Fibroblast of mammary gland (primary cell): ENCODE measurements at places on chromosomes 4 and X.
A peak's percentile ranks its signal among the peaks of the same experiment; 100 is the strongest.

DNA sequence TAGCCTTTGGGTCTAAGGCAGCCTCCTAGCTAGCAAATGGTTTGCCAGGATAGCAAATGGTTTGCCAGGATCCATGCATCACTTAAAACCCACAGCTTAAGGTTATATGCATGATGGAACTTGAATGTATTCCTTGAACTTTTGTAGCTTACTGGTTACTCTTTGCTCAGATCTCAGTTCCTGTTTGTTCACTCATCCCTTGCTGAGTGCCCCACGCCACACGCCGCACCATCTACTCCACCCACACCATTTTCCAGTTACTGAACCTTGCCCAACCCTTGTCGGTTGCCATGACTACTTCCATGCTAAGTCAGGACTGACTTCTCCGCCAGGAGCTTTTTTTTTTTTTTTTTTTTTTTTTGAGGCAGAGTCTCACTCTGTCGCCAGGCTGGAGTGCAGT lies 29.5 kb upstream of the XIAP start:
- peak; percentile 73 for DNase-seq

GRCh38 chrX:153974003-153974725 lies 1.6 kb downstream of the TMEM187 start:
- no peak for DNase-seq

- DNase-seq = no peak
Observed at GRCh38 chr4:181601103-181601502, 642.1 kb upstream of the TENM3 start.

GRCh38 chr4:184587701-184588100 lies 61.5 kb downstream of the CASP3 start:
- DNase-seq = no peak

- DNase-seq = no peak
Observed at GRCh38 chr4:173397604-173398003, 1.3 kb downstream of the SCRG1 start.

DNA sequence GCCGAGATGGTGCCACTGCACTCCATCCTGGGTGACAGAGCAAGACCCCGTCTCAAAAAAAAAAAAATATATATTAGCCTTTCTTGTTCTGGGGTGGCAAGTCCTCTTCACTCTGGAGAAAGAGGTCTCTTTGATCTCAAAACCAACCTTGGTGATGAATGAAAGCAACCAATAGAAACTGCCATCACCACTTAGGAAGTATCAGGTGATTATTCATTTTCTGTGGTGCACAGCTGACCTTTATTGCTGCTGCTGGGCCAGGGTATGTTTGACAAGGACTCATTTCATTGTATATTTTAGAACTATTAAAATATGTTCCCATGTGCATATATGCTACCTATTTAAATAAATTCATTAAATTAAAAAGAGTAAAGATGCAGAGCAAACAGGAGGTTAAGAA lies 76.0 kb upstream of the KIT start:
- no peak for DNase-seq

DNA sequence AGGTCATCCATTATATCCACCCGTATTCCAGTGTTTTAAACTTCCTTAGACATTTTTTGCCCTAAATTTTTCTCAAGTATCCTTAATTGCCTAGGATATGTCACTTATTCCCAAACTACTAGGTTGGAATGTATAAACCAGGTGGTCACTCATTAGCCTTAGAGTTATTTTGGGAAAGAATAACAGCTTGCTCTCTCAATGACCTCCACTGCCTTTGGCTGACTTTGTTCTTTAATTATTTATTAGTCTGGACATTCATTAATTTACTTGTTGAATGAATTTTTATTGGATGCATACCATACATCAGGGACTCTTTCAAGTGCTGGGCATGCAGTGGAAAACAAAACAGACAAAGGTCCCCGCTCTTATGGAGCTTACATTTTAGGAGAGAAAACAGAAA lies 609.3 kb upstream of the IGFBP7 start:
- DNase-seq = no peak

DNA sequence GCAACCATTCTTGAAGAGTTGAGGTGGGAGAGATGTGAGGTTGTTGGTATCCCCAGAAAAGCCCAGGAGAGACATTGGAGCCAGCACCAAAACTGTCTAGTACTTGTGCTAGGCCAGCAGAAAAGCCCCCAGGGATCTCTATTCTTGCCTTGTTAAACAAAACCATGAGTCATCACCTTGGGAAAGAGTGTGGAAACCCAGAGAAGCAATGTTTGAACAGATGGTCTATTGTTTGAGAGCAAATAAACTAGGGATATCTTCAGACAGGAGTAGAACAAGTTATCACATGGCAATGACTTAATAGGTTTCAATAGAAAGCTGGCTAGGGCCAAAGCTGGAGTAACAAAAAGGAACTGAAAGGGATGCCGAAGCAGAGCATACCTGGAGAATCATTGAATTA lies 195.7 kb upstream of the CASK start:
- DNase-seq = peak; percentile 73

DNA sequence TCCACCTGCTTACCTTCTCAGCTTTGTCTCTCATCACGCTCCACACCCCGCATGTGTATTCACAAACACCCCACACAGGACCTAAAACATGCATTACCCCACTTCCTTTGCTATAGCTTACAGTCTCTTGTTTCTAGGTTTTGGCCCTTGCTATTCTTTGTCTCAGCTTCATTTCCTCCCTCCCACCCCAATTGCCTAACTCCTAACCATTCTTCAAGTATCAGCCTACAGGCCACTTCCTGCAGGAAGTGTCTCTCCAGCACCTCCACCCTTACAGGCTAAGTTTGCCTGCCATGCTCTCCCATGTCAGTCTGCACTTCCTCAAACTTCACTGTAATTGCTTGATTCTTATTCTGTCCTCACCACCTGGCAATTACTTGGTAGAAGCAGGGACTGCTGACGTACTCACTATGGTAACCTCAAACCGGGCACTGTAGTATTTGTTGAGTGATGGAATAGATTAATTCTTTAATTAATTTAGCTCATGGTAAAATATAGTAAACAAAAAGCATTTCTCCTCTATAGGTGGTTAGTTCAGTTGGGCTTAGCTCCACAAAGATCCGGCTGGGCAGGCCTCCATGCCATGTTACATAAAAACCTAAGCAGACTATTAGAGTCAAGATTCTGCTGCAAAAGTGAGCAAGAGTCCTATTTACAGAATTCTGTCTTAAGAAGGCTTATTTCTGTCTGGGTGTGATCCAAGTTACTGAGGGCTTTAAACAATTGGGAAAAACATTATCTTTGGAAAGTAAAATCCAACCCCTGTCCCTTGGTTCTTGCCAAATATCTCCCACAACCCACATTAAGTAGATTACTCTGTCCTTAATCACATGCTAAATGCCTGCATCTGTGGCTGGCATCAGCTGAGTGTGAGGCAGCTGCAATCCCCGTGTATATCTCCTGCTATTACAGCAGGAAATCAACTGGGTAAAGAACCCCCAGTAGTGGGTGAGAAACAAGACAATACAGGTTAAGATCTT lies 124.7 kb upstream of the CPEB2 start:
- DNase-seq = no peak

DNA sequence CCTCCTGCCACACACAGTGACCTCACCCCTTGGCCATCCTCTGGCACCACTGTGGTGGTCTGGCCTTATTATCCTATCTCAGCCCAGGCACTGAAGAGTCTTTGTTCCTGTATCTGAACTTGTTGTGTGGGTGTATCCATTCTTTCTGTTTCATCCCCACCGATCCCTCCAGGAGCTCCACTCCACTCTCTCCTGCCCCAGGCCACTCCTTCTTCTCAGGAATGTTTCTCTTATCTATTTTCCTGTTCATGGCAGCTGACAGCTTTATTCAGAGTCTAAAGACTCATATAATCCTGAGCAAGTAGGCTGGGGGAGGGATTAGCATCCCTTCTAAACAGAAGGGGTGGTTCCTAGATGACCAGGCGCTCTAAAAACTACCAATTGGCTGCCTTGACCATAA lies 150.0 kb downstream of the ANAPC10 start:
- no peak for DNase-seq

GRCh38 chrX:19807414-19807813 lies 80.0 kb downstream of the SH3KBP1 start:
- DNase-seq = no peak

- no peak for DNase-seq
Observed at GRCh38 chrX:53257166-53257565, 24.2 kb downstream of the IQSEC2 start.

DNA sequence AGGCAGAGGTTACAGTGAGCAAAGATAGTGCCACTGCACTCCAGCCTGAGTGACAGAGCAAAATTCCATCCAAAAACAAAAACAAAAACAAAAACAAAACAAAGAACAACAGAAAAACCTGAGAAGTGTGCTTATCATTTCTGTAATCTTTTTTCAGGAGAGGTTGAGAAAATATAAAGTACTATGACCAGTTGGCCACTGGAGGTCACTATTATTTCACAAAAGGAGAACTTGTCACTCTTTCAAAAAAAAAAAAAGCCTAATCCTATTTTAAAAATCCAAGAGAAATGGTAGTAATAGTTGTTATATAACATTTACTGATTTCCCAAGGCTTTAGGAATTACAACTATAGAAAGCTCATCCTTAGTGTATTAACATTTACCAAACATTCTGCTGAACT lies 24.9 kb upstream of the RNF150 start:
- peak; percentile 51 for DNase-seq

DNA sequence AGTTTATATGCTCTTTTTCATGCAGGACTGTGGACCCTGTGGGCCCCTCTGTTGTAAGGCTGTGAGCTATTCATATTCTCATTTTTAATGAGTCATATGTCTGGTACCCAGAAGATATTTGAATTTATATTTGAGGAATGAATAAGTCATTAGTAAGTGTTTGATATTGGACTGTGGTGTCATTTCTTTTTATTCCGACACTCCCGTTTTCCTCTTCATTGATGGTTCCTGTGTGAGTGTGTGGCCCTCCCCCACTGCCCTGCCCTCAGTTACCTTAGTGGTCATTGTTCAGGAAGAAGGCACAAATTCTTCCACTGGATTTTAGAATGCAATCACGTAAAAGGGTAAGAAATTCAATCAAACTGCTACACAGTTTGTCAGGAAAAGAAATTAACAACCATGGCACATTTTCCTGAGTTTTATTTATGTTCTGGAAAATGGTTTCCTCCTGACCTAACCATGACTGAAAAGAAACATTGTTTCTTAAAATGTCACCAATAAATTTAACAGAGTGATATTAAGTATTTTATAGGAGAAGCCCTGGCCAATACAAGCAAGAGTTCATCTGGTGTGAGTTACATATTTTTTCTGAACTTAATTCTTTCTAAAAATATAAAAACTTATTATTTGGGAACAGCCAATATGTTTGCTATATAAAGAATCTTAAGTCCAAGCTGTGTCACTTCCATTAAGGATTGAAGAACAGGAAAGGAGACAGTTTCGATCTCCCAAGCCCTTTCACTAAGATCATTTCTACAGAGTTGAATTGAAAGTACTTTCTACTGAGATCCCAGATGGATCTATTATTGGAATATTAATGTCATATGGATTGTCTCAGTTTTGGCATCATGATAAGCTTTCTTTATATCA lies 370.5 kb upstream of the ANXA10 start:
- DNase-seq = no peak

GRCh38 chr4:186137196-186137794 lies 32.8 kb downstream of the FAM149A start:
- peak; percentile 34 for DNase-seq

DNA sequence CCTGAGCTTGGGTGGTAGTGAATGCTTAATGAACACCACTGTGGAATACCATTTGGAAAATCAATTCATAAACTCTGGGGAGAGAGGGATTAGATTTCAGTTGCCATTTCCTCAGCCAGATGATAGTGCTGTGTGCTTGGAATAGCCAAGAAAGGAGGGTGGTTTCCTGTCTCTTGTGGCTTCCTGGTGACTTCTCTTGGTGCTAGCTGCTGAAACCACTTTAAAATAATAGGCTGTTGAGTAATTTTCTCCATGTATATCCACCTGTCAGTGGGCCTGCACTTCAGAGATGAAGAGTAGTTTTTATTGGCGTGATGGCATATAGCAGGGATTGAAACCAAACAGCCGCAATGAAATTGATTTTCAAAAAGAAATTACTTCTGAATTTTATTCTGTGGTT lies 11.8 kb downstream of the EDA start:
- no peak for DNase-seq

GRCh38 chr4:169305651-169306050 lies 34.9 kb upstream of the SH3RF1 start:
- DNase-seq = no peak

DNA sequence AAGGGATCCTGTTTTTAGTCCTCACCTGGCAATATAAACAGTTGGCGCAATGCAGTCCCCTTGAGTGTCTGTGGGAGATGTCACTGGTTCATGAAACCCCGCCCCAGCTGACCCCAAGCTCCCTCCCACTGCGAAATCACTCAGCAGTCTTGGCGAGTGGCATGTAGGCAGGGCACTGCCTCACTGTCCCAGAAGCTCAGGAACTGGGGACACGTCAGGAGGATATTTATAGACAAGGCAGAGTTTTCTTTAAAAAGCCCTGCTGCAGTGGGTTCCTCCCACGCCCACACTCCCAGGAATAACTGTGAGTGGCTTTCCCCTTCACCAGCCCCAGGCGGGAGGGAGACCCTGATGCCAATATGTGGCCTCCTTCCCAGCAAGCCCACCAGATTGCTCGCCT lies 44.3 kb upstream of the PPP2R2C start:
- no peak for DNase-seq
